Thoracic aorta (tissue), 2 donors: ENCODE measurements at places on chromosomes 2 and 18. TPM values are rescaled to one million over a fixed set of nuclear protein-coding genes. Genes with fewer than 3 reads are reported as not detected.

DNA sequence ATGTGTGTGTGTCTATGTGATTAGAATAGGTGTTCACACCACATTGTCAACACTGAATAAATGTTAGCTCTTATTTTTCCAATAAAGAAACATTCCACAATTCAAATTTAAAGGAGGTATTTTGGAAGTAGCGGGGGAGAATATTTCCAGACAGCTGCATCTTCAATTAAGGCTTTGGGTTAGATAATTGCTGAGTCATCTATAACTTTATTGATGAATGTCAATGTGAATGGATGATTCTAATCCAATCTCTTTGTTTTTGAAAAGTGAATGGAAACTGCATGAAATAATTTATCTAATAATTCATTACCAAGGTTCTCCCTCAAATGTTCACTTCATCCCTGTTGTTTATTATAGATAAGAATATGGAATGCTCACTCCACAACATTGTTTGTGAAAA is 625.2 kb downstream of the IRS1 start:
- no peak for DNase-seq

- no peak for DNase-seq
These were observed 947.5 kb downstream of the CPS1 start for GRCh38 chr2:211503856-211504255.

Gene TMEFF2
- total RNA-seq, result 0.21 TPM

- no peak for DNase-seq
These were observed 106.6 kb upstream of the ID2 start for GRCh38 chr2:8575038-8575833.

DNA sequence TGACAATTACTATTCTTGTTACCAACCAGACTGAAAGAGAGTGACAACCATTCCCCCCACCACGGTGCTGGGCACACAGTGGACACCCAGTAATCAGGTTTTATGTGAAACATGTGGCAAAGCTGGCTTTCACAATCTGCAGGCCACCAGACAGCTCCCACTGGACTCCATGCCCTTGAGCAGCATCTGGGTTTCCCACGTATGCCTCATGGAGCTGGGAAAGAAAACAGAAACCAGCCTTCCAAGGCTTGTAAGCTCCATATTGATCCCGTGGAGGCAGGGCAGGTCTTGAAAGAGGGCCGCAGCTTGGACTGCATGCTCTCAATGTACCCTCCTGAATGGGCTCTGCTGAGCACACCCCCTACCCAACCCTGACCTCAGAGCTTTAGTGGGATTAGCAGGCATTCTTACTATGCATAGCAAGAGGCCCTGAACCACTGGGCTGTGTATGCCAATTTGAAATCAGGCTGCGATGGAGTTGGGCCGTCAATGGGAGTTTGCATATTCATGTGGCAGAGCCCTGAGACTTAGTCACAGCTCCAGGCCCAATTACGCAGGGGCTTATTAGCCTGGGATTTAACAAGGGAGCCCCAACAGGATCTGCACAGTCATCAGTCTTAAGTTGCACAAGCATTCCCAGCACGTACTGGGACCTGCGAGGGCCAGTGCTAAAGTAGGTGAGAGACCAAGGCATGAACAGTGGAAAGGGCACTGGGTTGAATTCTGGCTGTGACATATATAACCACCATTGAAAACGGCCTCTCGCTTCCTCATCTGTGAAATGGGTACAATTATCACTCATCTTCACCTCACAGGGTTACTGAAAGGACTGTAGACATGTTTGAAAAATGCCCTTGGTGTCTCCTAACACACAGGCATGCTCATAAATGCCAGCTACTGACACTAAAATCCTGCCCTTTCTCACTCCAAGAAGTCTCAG is 10.5 kb downstream of the C1QL2 start:
- DNase-seq, result no peak

Gene ANTXR1
- 313 TPM for total RNA-seq

Gene PJVK
- 1.8 TPM for total RNA-seq

DNA sequence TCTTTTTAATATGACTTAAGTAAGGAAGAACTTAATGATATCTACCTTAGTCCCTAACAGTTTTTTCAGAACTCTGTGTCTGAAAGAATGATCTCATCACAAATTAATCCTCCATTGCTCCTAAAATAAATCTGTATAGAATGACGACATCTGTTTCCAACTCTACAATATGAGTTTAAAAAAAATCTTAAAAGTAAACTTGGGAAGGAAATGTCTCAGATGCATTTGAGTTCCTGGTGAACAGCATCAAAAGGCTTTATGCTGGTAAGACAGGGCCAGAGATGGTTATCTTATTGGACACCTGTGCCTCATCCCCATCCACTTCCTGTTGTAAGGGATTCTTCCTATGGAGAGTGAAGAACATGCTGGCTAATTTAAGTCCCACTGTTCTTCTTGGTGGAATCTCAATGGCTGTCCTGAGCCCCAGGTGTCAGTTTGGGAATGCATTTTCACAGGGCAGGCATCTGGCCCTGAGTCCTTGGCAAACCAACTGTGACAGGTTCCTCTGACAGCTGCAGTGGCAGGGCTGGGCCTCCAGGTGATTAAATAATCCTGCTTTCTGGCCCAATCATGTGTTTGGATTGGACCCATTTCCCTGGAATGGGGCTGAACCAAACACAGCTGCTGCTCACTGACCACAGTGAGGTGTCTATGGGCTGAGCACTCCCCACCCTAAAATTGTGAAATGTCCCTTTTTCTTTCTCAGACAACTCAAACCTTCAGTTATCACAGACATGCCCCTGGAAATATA is 12.9 kb upstream of the NCKAP5 start:
- no peak for DNase-seq

GRCh38 chr2:211204456-211204855 is 648.1 kb downstream of the CPS1 start:
- DNase-seq, result no peak

DNA sequence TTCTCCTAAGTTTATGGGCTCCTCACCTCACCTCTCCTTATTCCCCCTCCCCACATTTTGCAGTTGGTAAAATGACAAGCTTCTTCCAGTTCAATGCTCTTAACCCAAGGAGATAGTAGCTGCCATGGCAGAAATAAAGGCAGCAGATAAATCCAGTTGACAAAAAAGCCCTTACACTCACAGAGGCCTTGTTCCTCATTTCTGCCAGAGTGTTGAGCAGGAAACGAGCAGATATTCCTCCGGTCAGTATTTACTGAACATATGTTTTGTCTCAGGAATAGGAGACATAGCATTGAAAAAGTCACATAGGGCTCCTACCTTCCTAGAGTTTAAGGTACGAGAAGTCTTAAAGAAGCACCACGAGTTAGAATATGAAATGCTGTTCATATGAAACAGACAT is 493.7 kb upstream of the TNP1 start:
- DNase-seq, result no peak

Gene PDE1A
- 35.2 TPM for total RNA-seq

GRCh38 chr2:194765723-194766122 is 891.3 kb upstream of the SLC39A10 start:
- no peak for DNase-seq

Gene IKZF2
- 16.2 TPM for total RNA-seq

GRCh38 chr2:187527262-187527661 is 27.0 kb downstream of the TFPI start:
- no peak for DNase-seq

- DNase-seq, result no peak
These were observed 3.5 kb downstream of the CNDP2 start for GRCh38 chr18:74499633-74500032.

Gene NBEAL1
- 119 TPM for total RNA-seq

GRCh38 chr2:237139123-237139675 is 53.5 kb downstream of the COPS8 start:
- DNase-seq, result no peak

DNA sequence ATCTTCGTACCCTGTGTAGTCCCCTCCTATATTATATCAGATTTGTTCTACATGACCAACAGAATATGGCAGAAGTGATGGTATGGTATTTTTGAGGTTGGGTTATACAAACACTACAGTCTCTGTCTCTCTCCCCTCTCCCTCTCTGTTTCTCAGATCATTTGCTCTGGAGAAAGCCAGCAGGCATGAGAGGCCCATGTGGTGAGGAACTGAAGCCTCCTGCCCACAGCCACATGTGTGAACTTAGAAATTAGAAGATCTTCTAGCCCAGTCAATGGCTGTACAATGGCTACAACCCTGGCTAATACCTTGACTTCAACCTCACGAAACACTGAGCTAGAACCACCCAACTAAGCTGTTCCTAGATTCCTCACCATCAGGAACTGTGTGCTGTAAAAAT is 250.6 kb downstream of the SMAD2 start:
- no peak for DNase-seq

- no peak for DNase-seq
These were observed 17.3 kb upstream of the CYS1 start for GRCh38 chr2:10097352-10098148.
